LHCN-M2 (cell line): ENCODE measurements at places on chromosomes 1 and 21.

DNA sequence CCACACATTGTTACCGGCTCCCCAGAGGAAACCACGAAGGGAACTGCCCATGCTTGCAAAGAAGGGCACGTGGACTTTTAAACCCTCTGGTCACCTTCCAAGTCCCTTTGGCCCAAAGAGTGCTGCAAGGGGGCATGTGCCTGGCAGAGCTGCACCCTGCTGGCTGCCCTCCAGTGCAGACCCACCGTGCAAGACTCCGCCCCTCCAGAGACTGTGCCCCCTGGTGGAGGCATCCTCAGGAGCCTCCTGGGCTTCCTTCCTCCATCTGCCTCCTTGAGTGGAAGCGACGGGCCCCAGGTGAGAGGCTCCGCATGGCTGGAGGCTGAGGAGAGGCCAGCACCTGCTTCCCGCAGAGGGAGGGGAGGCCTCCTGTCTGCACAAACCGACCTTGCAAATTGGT, 100.6 kb downstream of the CRYAA start:
- DNase-seq: no peak

DNA sequence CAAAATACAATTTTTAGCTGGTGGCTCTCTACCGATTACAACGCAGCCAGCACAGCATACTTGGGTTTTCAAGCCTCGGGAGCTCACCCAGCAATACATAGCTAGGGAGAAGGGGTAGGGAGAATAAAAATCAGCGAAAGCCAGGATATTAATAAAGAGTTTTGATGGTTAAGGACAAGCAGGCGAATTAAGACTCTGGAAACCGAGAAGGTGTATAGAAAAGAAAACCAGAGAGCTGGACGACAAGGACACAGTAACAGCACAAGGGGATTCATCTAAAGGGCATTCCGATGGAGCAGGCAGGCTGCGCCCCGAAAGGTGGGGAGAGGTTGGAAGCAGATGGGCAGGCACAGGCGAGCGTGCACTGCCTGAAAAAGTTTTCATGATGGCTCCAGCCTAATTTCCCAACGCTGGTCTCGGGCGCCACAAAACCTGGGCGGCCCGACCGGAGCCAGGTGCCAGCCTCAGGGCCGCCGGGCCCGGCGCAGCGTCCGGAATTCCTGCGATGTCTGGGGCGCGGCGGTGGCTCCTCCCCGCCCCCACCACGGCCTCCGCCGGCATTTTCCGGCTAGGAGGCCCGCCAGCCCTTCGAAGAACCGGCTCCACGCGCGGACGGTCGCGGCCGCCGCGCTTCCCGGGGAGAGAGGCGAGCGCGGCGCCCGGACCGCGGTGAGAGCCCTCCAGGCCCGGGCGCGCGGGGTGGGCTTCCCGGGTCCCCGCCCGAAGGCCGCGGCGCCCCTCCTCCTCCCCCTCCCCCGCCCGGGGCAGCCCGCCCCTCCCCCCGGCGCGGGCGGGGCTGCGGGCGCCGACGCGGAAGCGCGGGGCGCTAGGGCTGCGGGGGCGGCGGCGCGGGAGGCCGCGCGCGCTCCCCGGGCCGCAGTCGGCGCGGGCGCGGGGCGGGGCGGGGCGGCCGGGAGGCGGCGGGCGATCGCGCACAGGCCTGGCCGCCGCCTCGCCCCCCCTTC, 774 bp upstream of the DYRK1A start:
- DNase-seq: peak; percentile 63

DNA sequence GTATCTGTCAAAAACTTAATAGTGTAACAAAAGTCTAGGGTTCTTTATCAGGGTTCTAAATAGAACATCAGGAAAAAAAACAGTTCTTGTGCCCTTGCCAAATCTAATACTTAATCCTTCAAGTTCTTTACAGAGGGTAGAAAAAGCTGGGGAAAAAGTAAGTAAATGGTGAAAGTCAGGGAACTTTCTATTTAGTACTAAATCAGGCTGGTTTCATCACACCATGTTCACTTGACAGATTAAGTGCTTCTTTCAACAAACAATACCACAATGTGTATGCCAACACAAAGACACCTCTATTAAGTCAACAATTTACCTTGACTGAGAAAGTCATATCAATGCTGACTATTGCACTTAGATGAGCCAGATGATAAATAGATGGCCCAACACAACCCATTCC, 9.7 kb downstream of the DBT start:
- no peak for DNase-seq

DNA sequence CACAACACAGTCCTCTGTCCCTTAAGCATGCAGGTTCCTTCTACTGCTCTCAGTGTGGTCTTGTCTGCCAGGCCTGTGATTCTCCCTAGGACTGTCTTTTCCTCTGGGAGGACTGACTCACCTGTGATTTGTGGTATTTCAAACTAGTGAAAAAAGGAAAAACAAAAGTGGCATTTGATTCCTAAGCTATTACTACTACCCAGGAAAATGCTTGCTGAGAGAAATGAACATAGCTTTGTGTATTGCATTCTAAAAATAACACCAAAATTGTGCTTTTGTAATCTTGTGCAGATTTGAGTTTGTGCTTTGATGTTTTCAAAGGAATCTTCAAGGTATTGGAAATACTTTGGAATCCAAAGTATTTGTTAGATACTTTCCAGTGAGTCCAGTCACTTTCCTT, 57.0 kb downstream of the GPR161 start:
- DNase-seq: peak; percentile 77

DNA sequence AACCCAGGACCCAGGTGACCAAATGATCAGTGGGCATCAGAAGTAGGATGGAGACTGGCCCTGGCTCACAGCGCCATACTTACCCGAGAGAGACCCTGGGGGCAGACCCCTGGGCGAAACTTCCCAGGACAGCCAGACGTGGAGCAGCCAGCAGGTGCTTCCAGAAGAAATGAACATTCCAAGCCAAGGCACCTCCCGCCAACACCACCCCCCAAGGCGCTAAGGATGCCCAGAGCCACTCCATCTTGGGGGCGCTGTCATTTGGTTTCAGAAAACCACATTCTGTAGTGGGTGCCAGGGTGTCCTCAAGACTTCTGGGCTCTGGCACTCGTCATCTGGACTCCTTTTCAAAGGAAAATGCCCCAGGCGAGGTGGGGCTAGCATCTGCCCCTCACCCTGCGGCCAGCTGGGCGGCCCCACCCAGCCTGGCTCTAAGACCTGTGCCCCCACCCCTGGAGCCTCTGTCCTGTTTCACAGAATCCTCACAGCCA, 98.8 kb downstream of the RIPK4 start:
- no peak for DNase-seq

GRCh38 chr1:62725255-62725654, 37.1 kb upstream of the DOCK7 start:
- DNase-seq: no peak

DNA sequence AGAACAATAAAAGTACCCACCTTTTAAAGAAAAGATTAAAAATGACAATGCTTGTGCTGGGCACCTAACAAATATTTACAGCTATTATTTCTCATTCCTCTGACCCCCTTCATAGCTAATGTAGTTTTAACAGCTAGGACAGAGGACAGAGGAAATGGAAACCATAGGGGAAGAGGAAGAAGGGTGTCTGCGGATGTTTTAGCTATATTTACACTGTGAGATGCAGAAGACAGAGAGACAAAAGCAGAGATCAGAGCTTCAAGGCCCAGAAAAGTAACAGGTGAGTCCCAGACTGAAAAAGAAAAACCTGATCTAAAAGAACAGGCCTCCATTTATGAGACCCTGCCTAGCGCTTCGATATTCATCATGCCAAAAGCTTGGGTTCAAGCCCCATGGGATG, 72.0 kb downstream of the ZNF281 start:
- no peak for DNase-seq

- peak; percentile 47 for DNase-seq
These were observed 23.1 kb upstream of the ERI3 start for GRCh38 chr1:44377925-44378784.

DNA sequence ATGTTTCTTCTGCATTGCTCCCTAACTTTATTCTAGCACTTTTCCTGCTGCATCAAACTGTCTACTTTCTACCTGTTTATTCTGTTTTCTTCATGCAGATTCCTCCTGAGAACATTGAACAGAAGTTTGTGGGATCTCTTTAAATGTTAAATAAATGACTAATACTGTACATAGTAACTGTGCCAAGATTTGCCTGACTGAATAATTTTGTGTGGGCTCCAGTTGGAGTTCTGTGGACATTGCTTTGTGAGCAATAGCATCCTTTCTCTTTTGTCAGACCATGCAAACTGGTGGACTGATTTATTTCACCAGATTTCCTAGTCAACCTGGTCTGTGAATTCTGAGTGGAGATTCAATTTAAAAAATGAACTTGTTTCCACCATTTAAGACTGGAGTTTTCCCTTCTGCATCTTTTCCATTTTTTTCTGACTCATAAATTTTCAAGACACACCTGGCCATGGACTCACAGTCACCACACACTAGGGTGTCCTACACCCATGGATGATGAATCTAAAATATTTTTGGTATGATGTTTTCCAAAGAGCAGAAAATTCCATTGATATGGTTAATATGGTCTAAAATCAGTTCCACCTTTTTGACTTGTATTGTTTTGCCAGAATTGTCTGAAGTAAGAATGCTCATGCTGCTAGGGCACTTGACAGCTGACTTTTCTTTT, 140.7 kb upstream of the SPAG17 start:
- DNase-seq: no peak

- DNase-seq: no peak
These were observed 11.2 kb downstream of the RBM15 start for GRCh38 chr1:110350360-110350759.

- DNase-seq: no peak
These were observed 21.1 kb upstream of the SLC45A3 start for GRCh38 chr1:205701420-205701819.

DNA sequence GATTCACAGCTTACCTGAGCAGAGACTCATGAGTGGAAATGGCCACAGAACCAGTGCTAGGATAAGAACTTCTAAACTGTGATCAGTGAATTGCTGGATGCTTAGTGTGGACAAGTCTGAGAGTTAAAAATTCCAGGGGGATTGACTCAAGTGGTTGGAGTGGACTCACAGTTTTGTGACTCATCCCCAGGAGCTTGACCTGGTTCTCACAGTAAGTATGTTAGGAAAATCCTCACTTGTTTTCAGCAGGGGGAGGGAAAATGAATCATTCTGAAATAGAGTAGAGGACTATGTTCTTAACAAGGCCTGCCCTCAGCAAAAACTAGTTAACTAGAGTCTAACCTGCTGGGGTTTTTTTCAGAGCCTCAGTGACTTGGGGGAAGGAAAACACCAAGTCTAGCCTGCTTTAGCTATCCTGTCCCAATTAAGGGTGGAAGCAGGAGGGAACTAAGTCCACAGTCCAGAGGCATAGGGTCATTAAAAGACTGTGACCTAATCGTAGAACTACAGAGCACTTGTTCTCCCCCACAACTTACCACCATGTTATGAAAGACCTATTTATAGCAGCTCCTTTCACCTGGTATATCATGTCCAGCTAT, 6.1 kb upstream of the CDC73 start:
- peak; percentile 97 for DNase-seq

DNA sequence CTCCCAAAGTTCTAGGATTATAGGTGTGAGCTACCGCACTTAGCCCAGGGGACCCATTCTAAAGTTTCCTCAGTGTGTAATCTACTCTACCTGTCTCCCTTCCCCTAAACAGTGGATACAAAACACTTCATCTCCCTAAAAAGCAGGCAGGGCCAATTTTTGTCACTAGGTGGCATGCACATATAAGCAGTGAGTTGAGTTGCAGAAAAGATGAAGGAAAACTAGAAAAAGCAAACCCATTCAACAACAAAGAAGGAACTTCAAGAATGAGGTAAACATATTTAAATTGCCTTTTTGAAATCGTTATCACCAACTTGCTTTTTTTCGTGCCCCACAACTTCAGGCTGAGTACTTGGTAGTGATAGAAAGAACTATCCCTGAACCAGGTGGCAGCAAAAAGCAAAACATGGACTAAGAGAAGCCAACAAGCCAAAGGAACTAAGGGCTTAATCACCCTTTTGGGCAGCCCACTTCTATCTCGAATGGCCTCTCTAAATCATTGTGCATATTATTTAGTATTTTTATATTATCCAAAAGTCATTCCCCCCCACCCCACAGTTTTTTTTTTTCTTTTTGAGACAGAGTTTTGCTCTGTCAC, 19.7 kb upstream of the ALDH9A1 start:
- DNase-seq: peak; percentile 62

DNA sequence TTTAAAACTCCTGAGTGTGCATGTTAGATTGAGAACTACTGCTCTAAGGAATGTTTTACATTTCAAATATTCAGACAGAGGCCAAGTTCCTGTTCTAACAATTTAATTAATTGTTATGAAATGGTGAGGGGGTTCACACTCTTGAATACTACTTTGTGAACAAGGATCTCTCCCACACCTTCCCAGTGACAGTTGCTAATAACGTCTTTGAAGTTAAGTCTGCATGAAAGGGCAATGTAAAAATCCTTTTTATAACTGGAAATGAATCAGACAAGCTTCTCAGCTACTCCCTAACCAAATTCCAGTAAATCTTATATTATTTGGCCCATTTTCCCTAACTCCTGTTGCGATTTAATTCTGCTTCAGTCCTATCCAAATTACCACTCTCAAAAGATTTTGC, 828.5 kb upstream of the ADAMTS5 start:
- DNase-seq: no peak

- no peak for DNase-seq
These were observed 779.0 kb upstream of the ADGRL4 start for GRCh38 chr1:79785561-79785960.

DNA sequence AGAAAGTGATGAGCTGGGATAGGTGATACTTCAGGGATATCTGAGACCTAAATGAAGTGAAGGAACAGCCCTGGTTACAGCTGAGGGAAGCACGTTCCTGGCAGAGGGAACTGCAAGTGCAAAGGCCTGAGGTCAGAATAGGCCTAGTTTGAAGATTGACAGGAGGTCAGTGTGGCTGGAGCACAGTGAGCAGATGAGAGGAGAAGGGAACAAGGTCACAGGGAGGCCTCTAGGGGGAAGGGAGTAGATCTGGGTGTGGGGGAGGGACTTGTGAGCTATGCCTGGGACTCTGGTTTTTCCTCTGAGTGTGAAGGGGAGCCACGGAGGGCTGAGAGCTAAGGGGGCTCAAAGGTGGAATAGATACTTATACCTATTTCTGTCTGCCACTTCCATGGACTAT, 736.4 kb downstream of the MATN1 start:
- DNase-seq: no peak

- DNase-seq: no peak
These were observed 256.8 kb downstream of the FAF1 start for GRCh38 chr1:50703240-50703639.

- DNase-seq: no peak
These were observed 48.9 kb downstream of the TMEM53 start for GRCh38 chr1:44625348-44625747.

GRCh38 chr1:57276918-57277317, 146.9 kb downstream of the DAB1 start:
- DNase-seq: no peak

DNA sequence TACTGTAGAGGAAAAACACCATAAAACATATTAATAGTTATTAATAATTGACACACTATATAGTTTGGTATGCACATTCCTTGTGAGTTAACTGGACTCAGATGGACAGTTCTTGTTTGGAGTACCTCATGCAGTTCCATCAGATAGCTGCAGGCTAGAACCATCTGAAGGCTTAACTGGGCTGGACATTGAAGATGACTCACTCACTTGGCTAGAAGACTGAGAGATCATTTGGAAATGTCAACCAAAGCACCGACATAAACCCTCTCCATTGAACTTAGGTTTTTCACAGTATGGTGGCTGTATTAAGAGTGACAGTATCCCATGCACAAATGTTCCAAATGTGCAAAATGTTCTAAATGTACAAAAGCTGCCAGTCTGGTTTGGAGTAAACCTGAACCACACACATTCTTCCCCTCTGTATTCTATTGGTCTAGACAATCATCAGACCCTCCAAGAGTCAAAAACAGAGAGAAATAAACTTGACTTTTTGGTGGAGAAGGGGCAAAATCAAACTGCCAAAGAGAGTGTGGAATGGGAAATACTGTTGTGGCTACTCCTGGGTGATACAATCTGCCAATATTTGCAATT, 708.4 kb downstream of the KCNT2 start:
- DNase-seq: no peak
